ENCODE measurements at places on chromosomes 12 and 14. TPM values are rescaled to one million over a fixed set of nuclear protein-coding genes. Genes with fewer than 3 reads are reported as not detected.

DNA sequence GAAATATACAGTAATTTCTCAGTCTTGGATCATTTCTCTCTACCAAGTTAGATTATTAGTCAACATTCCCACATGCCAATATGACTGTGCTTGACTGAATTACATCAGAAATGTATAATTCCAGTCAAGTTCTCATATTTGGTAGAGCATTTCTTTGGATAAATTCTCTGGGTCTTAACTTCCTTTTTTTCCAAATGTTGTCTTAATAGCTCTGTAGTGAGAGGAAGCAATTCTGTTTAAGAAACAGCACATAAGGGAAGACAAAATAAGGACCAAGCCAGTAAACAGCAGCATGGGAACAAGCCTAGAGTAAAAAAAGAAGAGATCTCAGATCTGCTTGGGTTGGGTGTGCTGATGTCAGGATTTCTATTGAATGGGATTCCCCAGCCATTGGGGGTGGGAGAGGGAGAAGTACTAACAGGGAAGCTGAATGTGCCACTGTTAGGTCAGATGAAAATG lies 14.2 kb upstream of the DYRK2 start:
- DNase-seq: no peak

DNA sequence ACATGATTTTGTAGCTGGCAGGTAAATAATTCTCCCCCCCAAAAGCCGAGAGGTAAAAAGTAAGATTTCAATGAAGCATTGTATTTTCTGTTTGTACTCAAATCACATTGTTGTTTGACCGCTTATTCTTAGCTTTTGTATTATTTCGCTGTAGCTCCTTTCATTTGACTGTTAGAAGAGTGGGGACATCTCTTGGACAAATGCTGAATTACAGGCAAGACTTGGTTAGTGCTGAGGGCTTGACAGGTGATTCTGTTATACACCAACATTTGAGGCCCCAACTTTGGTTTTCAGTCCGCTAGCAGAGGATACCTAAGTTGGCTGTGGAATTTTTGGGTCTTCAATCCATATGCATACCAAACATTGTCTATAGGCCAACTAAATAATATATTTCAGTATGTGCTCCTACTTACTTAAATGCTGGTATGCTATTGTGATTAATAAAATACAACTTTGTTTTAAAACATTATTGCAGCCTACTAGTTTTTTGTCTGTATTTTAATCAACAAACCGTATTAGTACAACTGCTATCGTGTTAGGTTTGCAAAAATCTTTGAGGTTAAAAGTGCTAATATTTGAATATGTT lies 102.2 kb downstream of the ERC1 start:
- peak; percentile 75 for DNase-seq

GRCh38 chr12:28936221-28936620 lies 212.9 kb upstream of the FAR2 start:
- DNase-seq: no peak

GRCh38 chr12:121170151-121170550 lies 37.5 kb downstream of the P2RX7 start:
- DNase-seq: no peak

DNA sequence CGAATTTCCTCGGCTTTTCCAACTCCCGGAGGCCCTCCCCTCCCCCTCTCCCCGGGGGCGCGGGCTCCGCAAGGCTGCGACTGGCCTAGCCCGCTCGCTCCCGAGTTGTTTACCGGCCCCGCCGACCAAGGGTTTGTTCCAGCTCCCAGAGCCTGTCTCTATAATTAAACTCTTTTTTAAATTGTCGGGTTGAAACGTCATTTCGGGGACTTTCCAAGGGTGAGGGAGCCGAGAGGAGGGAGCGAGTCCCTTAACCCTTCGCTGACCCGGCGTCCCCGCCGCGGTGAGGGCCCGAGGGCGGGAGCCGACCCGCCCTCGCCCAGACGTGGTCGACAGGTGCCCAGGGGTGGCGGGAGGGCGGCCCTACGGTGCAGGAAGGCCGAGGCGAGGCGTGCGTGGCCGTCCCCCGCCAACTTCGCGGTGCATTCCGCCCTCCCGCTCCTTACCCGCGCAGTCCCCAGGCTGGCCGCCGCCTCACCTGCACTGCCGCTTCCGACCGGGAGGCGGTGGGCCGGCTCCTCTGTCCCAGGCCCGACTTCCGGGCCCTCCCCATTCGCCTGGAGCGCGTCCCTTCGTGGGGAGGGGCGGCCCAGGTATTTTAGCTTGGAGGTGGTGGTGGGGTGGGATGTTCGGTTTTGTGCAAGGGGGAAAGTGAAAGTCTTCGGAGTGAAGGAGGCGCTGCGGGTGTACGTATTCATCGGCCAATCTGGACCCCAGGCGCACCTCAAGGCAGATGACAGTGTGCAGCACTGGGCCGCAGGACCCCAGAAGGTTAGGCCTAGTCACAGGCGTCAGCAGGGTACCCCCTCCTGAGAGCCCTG lies 2.9 kb upstream of the ZFP36L1 start:
- no peak for DNase-seq

GRCh38 chr12:28088566-28089272 lies 101.5 kb upstream of the CCDC91 start:
- peak; percentile 7 for DNase-seq

DNA sequence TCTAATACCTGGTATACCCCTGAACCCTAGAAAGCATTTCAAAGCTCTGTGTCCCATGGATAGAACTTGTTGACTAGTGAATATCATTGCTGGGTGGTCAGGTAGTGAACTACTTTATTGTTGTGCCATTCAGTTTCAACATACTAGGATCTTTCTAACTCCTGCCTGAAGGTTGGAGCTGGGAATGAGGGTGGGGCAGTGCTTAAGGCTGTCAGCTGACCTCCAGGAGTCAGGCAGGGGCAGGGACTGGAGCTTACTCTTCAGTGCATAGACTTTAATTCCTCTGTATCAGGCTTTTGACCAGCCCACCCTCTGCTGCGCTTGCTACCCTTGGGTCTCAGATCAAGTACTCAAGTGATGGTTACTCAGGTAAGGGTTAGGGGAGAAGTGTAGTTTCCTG lies 102.6 kb upstream of the RFX4 start:
- DNase-seq: no peak

- DNase-seq: no peak
These were observed 8.3 kb downstream of the OR4K17 start for GRCh38 chr14:20118795-20119194.

DNA sequence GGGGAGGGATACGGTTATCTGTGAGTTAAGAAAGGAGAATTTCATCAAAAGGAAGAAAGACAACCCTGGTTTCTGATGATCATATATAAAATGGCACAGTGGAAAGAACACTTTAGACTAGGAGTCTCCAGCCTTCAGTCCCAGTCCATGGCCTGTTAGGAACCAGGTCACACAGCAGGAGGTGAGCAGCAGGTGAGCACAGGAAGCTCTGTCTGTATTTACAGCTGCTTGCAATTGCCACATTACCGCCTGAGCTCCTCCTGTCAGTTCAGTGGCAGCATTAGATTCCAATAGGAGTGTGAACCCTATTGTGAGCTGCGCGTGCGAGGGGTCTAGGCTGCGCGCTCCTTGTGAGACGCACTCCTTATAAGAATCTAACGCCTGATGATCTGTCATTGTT lies 137.9 kb downstream of the BTG1 start:
- DNase-seq: no peak

- DNase-seq: no peak
These were observed 50.9 kb upstream of the BCL2L14 start for GRCh38 chr12:12019881-12020280.

DNA sequence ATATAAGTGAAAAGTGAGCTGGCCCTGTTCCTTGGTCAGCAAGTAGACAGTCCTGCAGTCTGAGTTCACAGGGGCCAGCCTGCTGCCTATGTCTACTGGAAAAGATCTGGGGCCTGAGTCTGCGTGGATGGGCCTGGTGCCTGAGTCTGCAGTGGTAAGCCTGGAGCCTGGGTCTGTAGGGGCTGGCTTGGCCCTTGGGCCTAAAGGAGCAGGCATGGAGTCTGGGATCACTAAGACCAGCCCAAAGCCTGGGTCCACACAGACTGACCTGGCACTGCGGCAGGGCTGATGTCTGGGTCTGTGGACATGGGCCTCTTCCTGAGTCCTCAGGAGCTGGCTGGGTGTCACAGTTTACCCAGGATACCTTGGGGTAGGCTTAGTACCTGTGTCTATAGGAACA lies 95.4 kb downstream of the KLHL28 start:
- DNase-seq: no peak

GRCh38 chr12:54439521-54440255 lies 20.6 kb upstream of the ITGA5 start:
- DNase-seq: peak; percentile 69

DNA sequence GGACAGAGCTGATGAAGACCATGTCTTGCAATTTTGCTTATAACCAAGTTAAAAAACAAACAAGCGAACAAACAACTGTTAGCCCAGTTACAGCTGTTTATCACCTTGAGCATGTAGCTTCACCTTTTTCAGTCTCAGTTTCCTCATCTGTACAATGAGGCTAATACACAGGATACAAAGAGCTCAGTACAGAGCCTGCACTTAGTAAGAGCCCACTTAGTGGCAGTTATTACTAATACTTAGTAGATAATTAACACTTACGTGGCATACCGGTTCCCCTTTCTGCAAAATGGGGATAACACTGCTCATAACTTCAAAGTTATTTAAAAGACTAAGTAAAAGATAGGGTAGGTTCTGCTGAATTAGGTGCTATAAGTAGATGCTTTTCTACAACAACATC lies 228.0 kb downstream of the MON2 start:
- DNase-seq: no peak

- DNase-seq: no peak
These were observed 107.1 kb downstream of the TMTC2 start for GRCh38 chr12:82793751-82794281.

GRCh38 chr14:100819829-100820475 lies 6.0 kb upstream of the MEG3 start:
- no peak for DNase-seq

GRCh38 chr14:100305324-100306100 lies 732 bp downstream of the SLC25A29 start:
- no peak for DNase-seq

GRCh38 chr12:51683763-51684357 lies 92.8 kb downstream of the SCN8A start:
- peak; percentile 42 for DNase-seq

- no peak for DNase-seq
These were observed 54.0 kb downstream of the TRAF3 start for GRCh38 chr14:102831163-102831804.

GRCh38 chr14:81401420-81402122 lies 1.4 kb upstream of the STON2 start:
- DNase-seq: peak; percentile 33

- no peak for DNase-seq
These were observed 175.8 kb upstream of the HMGA2 start for GRCh38 chr12:65648461-65648860.

DNA sequence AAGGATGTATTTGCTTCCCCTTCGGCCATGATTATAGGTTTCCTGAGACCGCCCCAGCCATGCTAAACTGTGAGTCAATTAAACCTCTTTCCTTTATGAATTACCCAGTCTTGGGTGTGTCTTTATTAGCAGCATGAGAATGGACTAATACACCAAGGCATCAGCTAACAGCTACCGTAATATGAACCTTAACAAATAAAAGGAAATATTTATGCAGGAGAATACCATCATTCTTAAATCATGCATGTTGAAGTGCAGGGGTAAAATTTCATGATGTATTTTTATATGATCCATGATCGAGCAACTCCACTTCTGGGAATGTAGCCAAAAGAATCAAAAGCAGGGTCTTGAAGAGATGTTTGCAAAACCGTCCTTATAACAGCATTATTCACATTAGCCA lies 379.0 kb downstream of the NPAS3 start:
- no peak for DNase-seq

- DNase-seq: no peak
These were observed 96.1 kb downstream of the FBXL14 start for GRCh38 chr12:1498199-1498740.

The NRL gene
- 0.93 TPM for polyA plus RNA-seq

The OAS1 gene
- polyA plus RNA-seq: 48.4 TPM

The STON2 gene
- 0.59 TPM for polyA plus RNA-seq

The MOAP1 gene
- 11.0 TPM for polyA plus RNA-seq

The KRT85 gene
- polyA plus RNA-seq: 4.8 TPM

The SSTR1 gene
- not detected for polyA plus RNA-seq

The ABHD12B gene
- not detected for polyA plus RNA-seq

The KRT82 gene
- not detected for polyA plus RNA-seq

The TTC6 gene
- polyA plus RNA-seq: 0.41 TPM

The GLIPR1L1 gene
- polyA plus RNA-seq: not detected
